ENCODE measurements at places on chromosomes 12 and 14.

DNA sequence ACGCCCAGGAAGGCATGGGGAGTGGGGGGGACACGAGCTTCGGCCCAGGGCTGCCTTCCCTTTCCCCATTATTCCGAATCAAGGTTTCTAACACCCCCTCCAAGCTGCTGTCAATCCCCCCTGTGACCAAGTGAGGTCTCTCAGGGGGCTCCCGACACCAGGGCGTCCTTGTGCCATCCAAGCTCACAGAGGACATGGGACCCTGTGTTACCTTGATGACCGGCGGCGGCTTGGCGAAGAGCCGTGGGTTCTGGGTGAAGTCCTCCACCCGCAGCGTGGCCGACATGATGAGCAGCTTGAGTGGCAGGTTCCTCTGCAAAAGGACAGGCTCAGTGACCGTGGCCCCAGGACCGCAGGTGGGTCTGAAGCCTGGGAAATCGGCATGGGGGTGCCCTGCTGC, 20.3 kb downstream of the DHX37 start:
- no peak for DNase-seq

DNA sequence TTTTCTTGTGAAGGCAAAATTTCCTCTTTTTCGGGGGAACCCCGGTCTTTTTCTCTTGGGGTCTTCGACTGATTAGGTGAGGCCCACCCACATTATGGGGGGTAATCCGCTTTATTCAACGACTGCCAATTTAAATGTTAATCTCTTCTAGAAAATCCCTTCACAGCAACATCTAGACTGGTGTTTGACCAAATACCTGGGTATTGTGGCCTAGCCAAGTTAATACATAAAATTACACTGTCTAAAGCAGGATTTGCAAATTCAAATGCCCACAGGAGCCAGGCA, 170.0 kb upstream of the FOXN3 start:
- no peak for DNase-seq

DNA sequence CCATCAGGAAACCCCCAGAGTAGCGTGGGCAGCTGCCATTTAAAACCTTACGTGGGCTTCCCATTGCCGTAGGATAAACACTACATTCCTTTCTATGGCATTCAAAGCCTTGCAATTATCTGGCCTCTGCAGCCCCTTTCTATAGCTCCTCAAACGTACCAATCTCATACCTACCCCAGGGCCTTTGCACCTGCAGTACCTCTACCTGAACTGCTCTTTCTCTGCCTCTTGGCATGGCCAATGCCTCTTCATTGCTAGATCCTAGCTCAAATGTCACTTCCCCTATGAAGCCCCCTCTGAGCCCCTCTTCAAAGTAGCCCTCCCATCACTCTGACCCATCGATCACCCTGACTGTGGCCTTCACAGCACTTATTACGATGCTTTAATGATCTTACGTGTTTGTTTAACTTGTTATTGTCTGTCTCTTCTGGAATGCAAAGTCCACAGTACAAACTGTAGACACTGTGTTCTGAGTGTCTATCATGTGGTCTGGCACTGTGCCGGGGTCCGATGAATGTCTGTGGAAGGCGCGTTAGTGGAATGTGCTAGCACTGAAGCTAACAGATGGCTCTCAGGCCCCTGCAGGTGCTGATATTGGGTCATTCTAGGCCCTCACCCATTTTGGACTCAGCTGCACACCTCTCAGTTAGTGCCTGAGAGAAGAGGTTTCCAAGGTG, 157.3 kb upstream of the NOS1 start:
- DNase-seq, result no peak

DNA sequence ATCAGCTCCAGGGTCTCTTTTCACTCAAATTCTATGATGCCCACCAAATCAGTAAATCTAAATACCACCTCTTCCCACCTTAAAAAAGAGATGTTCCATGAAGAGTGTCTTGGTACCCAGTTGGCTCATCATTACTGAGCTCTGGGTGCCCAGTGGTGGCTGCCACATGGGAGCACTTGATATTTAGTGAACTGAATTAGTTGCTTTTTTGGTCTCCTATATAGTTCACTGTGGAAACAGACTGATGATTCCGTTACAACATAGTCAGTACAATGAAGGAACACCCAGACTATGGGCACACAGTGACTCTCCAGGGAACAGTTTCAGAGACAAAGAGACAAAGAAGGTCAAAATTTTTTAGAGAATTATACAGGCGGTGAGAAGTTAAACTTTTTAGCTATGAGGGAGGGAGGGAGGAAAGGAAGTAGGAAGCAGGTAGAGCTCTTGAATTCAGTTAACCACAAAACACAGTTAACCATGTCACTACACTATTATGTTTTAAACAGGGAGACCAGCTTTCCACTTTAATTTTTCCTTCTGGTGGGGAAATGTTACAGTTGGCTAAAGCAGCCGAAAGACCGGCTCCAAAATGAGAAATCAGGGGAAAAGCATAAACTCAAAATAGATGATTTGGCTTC, 14.6 kb upstream of the YY1 start:
- DNase-seq, result no peak

GRCh38 chr12:80268924-80269749, 169.8 kb downstream of the OTOGL start:
- no peak for DNase-seq

DNA sequence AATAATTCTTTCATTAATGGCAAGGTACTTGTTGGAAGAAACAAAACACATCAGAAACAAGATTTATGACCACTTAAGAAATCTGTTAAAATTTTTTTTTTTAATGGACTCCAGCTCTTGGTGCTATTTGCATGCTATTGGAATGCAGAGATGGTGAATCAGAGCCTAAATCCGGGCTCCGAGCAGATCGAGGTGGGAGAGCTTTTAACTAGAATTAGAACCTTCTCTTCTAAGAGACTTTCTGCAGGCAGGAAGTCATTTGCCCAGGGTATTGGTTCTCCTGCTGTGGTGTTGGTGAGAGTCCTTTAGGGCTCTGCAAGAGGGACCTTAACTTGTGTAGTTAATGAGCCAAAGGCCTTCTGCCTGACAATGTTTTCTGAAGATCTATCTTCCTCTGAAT, 419.4 kb downstream of the SNAPC1 start:
- DNase-seq, result no peak

DNA sequence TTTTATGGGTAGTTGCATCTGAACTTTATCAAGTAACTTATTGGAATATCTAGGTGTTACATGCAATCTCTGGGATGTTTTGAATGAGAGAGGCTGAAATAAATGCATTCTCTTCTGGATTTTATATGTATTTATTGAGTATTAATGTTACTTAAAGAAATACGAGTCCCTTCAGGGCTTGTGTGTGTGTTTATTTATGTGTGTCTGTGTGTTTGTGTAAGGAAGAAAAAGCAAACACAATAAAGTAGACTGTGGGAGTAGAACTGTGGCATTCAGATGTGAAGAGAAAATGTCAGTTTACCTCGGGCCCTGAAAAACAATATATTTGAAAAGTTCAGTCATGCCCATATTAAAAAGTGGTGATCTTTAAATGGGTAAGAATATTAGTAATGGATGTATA, 250.5 kb downstream of the RPL10L start:
- no peak for DNase-seq

DNA sequence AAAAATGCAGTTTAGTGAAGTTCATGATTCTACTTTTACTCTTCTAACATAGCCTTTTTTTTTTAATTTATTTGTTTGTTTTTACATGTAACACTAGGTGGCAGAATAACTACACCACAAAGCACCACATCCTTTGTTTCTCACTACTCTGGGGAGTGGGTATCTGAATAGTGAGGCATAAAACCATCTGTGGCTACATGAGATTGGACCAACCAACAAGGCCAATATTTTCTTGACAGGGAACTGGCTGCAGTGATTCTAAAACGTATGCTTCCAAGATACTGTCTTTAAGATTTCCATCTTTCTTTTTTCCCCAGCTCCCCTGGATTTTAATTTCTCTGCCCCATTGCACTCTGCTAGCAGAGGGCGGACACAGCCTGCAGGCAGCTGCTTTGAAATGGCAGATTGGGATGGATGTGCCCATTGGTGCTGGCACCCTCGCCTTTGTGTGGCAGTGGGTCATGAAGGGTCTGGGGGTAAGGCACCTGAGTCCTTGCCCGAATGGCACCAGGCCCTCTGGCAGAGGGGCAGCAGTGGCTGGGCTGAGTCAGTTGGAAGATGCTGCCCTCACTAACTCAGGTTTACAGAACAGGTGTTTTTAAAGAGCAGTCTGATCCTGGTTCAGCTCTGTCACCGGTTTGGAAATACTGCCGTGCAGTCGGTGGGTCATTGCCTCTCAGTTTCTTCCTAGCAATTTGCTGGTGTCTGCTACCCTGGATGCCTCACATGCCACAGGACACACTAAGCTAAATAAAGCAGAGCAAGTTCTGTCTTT, 429.1 kb downstream of the RAD51B start:
- peak; percentile 62 for DNase-seq

DNA sequence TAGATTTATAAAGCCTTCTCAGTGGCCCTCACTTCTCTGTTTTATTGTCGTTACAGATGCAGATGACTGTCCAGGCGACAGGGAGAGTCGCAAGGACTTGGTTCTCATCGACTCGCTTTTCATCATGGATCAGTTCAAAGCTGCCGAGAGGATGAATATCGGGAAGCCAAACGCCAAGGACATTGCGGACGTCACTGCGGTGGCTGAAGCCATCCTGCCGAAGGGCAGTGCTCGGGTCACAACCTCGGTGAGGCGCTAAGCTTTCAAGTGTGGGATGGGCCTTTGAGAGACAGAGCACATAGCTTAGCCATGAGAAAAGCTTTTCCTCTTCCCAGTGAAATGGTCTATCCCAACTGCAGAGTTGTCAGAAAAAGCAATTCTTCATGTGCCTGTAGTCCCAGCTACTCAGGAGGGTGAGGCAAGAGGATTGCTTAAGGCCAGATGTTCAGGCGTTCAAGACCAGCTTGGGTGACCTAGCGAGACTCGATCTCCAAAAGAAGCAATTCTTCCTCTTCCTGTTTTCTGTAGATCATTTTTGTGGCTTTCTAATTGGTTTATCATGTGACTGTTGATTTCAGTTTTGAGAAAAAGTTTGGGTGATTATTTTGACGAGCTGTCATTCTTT, 56.4 kb downstream of the EP400 start:
- no peak for DNase-seq

DNA sequence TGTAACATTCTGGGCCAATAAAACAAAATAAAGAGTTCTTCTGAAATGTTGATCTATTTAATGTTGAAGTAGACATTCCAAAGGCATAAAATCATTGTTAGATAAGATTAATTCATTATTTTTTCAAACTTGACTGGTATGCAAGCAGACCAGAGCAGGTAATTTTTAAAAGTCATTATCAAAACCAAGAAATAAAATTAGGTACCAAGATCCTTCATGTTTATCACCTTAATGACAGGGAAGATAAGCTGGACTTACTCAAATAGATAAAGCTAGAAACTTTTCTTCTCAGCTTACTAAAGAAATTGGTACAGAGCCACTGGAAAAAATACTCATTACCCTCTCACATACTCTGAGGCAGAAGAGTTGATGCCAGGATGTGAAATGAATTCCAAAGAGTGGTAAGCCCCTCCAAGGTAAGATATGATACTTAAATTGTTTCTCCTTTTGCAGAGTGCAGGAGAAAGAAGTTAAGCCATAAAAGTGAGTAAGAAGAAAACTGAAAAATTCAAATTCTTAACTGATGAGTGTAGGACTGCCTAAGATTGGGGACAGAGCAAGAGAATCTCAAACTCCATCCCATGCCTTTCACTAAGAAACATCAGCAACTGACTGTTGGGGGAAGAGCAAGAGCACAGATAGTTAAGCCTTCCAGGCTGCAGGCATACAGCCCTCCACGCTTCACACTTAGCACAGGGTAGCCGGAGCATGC, 111.9 kb downstream of the SLC41A2 start:
- no peak for DNase-seq

Data from NAMALWA (cell line).